ENCODE measurements at places on chromosomes 7 and 10. TPM values are rescaled to one million over a fixed set of nuclear protein-coding genes. Genes with fewer than 3 reads are reported as not detected.

GRCh38 chr10:112202561-112203241, 19.1 kb upstream of the GPAM start:
- DNase-seq: no peak

DNA sequence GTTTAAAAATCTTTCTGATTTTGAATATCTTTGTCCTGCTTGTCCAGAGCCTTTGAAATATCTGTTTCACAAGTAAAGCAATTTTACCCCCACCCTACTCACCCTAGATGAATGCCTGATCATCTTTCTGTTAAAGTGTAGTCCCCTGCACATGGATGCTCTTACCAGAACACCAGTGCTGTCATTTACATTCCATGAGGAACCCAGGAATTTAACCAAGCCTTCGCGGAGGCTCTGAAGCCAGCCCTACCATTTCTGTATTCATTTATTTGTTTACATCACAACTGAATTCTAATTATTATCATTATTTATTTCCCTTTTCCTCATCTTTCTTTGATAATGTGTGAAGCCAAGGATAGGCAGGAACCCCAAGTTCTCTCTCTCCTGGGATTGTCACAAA, 167.8 kb upstream of the MYO3A start:
- DNase-seq: no peak

The PPP1R3A gene
- polyA plus RNA-seq: 52.0 TPM

DNA sequence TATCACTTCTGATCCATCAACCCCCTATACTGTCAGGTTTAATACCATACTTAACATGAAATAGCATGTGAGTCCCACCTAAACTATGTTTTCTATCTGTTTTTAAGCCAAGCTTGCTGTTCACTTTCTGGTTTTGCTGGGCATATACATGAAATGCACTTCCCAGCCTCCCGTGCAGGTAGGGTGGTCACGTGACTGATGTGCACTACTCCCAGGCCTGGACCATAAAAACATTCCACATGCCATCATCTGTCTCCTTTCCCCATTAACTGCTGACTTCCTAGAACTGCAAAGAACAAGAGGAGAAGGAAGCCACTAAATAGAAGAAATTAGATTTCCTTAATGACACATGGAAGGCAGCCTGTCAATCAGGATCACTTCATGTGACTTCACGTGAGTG, 40.1 kb upstream of the CALD1 start:
- DNase-seq: no peak

GRCh38 chr7:117478836-117479224, 995 bp upstream of the CFTR start:
- no peak for DNase-seq

Measured in muscle of arm (tissue), 14 donors.